H1 (cell line): ENCODE measurements at places on chromosomes 5 and 9. TPM values are rescaled to one million over a fixed set of nuclear protein-coding genes. Genes with fewer than 3 reads are reported as not detected.
A peak's percentile ranks its signal among the peaks of the same experiment; 100 is the strongest.

Gene ADAMTS6
- 1.7 and 2.4 TPM in 2 replicates for total RNA-seq

Gene PTPRD
- total RNA-seq = 73.6 and 77.0 TPM in 2 replicates

Gene ENTR1
- 102 and 110 TPM in 2 replicates for total RNA-seq

Gene PTGER4
- total RNA-seq = 0.76 and 1.9 TPM in 2 replicates

GRCh38 chr9:98168941-98169488, 23.4 kb downstream of the CORO2A start:
- H3K36me3 ChIP-seq = no peaks in the 10 kb centered on the region
- H3K27ac ChIP-seq = no peak overlapping the region
- H3K4me3 ChIP-seq = no peak overlapping the region

- no peaks in the 10 kb centered on the region for H3K4me1 ChIP-seq
- no peak for DNase-seq
- no peak overlapping the region for H3K4me3 ChIP-seq
- peaks cover 55% of the 10 kb centered on the region for H3K36me3 ChIP-seq
- no peak overlapping the region for H3K27ac ChIP-seq
Observed at GRCh38 chr5:62376064-62376463, 27.6 kb downstream of the DIMT1 start.

DNA sequence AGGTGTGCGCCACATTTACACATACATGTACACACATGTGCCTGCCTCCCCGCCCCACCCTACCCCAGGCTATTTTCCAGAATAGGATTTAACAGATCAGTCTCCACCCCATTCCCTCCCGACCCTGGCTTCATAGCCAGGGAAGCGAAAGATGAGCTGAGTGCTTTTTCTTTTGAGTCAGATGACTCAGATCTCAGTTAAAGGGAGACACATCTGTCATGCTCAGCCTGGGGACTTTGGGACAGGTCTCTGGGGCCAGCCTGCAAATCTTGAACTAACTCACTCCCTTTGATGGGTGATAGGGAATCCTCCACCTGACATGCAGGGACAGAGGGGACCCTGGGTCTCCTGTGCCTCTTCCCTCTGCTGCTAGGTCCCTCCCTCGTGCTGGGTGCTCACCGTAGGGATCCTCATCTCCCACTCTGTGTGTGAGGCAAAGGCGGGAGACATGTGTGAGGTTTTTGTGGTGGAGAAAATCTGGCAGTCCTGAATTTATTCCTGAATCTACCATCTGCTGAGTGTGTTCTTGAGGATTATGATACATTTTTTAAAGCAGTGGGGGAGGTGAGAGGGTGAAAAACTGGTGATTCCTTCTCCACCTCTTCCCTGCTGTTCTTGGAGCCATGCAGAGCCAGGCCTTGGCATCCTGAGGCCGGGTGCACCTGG, 37.7 kb downstream of the NEUROG1 start:
- H3K27me3 ChIP-seq = peaks cover 23% of the 10 kb centered on the region
- no peak for DNase-seq
- H3K4me3 ChIP-seq = no peak overlapping the region
- no peaks in the 10 kb centered on the region for H3K4me1 ChIP-seq
- H3K36me3 ChIP-seq = no peaks in the 10 kb centered on the region

- DNase-seq = no peak
- H3K27ac ChIP-seq = no peak overlapping the region
- H3K4me1 ChIP-seq = no peaks in the 10 kb centered on the region
- H3K27me3 ChIP-seq = no peaks in the 10 kb centered on the region
- no peaks in the 10 kb centered on the region for H3K36me3 ChIP-seq
Observed at GRCh38 chr5:58294598-58295305, 165.1 kb downstream of the PLK2 start.

DNA sequence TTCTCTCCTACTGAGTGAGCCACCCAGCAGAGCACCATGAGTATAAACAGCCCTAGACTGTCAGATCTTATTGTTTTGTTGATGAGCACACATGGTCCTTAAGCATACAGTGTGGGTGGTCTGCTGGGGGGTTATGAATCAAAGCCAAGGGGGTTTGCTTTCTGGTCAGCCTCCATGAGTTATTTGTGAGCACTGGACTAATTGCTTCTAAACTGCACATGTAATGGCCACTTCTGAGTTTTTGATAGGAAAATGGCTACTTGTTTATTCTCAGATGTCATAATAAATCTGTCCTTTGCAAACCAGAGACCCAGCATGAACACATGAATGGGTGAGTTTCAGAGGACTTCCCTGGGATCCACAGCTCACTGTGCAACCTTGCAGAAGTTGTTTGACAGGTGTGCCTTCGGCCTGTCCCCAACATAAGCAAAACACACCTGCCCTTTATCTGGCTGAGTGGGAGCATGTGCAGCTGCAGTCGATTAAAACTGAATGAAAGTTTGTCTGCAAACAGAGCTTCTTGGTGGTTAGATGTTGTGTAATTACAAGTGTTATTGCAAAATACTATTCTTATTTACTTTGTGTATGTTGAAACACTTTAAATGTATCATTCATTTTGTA, 35.9 kb downstream of the MAMDC2 start:
- no peak for DNase-seq
- H3K4me3 ChIP-seq = no peak overlapping the region
- H3K36me3 ChIP-seq = no peaks in the 10 kb centered on the region
- H3K4me1 ChIP-seq = 0 out of 2 replicates have a peak, but pooled peaks cover 5% of the 10 kb centered on the region
- no peak overlapping the region for H3K27ac ChIP-seq
- H3K27me3 ChIP-seq = no peaks in the 10 kb centered on the region

GRCh38 chr5:123093111-123093600, 4.1 kb downstream of the PRDM6 start:
- H3K4me3 ChIP-seq = 0 out of 2 replicates have a peak overlapping the region, but pooled peaks have one; percentile 42
- no peak overlapping the region for H3K27ac ChIP-seq
- H3K27me3 ChIP-seq = peaks cover 99% of the 10 kb centered on the region
- no peak for DNase-seq
- H3K4me1 ChIP-seq = peaks cover 13% of the 10 kb centered on the region
- no peaks in the 10 kb centered on the region for H3K36me3 ChIP-seq
